ENCODE measurements at places on chromosomes 1 and 21.

- peak; percentile 35 for DNase-seq
These were observed 3.7 kb downstream of the OLIG2 start for GRCh38 chr21:33029385-33029921.

- no peak for DNase-seq
These were observed 6.6 kb downstream of the PGM1 start for GRCh38 chr1:63599799-63600198.

DNA sequence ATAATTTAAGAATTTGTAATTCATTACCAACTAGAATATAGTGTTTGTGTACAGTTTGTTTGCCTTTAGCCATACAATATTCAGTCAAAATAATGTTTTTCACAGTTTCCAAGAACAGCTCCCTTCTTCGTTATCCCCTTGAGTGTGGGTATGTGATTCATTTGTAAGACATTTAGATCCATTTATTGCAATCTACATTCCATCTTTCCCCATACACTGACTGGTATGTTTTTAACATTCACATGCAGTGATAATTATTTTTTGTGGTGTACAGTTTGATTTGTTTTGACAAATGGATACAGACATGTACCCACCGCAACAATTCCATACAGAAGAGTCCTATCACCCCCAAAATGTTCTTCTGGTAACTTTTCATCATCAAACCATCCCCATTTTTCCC, 589.1 kb upstream of the ADAMTS5 start:
- DNase-seq: no peak

- no peak for DNase-seq
These were observed 65.8 kb upstream of the BCL10 start for GRCh38 chr1:85342207-85342606.

DNA sequence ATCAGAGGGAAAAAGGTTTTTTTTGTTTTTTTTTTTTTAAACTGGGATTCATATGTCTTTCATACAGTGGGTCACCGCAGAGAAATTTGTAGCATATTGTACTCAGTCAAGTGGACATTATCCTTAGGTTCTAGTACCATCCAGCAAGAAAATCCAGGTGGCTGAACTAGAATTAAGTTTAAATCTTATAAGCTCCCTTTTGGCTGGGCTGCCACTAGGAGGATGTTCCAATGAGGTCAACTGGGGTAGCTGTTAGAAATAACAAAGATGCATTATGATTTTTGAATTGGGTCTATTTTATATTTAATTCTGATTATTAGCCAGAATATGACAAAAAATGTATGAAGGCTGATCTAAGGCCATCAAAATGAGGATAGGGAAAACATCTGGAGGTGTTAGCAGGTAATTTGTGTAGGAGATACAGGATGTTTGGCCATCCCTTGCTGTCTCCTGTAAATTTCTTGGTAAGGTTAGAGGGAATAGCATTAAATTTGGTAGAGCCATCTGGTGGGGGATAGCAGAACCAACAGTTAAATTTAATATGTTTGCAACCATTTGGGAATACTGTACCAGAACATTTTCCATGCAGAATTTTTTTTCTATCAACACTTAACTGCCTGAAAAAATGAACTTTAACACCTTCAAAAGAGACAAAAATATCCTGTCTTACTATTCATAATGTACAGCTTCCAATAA, 568.5 kb upstream of the B3GALT2 start:
- no peak for DNase-seq

DNA sequence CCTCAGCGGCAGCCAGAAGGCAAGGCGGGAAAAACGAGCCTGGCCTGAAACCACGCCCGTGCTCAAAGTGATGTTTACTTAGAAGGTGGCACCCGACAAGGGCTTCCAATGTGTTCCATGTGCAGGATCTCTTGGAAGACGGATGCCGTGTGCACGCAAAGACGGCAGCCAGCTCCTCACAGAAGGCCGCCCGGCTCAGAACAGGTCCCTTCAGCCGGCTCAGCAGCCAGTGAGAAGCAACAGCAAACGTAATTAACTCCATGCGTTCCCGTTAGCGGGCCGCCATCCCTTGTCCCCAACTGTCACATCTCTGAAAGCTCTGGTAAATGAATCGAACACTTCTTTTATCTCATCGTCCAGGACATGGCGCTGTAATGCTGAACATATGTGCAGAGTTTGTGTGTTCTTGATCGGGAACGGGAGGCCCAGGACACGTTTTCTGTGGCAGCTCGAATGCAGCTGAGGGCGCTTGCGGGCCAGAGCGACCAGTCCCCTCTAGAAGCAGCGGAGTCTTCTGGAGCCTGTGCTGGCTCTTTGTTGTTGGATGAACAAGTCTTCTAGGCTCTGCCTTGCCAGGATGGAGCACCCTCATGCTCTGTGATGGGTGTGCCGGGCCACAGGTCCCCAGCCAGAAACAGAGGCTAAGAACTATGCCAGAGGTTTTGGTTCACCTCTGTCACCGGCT, 94.6 kb upstream of the ARHGEF16 start:
- no peak for DNase-seq

DNA sequence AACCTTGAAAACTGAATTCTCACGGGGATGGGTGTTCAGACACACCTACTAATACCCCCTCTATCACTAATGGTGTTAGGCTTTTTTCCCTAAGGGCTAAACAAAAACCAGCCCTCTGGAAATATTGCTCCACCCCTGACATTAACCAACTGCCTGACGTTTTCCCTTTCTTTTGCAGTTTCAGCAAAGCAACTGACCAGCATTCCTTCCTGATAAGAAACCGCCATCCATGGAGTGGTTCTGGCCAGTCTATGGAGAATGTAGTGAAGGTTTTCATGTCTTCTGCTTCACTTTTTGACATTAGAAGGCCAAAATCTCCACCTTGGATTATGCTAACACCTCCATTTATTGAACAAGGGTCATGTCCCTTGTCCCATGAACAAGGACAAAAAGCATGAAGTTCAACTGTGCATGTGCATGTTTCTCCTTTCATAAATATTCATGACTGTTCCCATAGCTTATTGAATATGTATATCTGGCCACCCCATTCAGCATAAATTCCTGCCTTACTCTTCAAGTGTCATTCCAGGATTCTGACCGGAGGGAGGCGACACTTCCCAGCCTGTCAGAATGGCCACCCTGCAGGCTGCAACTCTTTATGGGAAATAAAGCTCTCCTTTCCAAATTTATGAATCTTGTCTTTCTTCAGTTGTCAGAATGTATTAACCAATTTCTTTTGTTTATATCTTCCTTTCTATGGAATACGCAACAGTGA, 314.3 kb downstream of the HHIPL2 start:
- no peak for DNase-seq

DNA sequence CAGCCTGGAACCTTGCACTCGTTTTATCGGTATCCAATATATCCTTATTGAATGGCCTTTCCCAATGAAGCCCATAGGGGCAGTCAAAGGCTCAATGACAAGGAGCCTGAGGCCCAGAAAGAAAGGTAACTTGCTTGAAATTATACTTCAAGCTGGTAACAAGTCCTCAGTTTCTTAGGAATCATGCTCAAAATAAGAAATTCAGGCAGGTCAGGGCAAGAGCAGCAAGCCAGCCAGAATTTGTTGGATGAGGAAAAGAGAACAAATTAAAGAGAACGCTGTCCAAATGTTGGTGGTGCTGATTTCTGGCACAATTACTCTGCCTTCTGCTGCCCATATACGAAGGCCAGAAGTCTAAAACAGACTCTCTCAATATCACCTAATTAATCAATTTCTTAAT, 77.6 kb downstream of the DDX20 start:
- DNase-seq: no peak

GRCh38 chr1:229064320-229065168, 206.4 kb upstream of the RAB4A start:
- DNase-seq: no peak

GRCh38 chr1:229410692-229411433, 23.0 kb downstream of the ACTA1 start:
- DNase-seq: peak; percentile 20

- DNase-seq: no peak
These were observed 176.7 kb downstream of the CAMTA1 start for GRCh38 chr1:6961905-6962477.

GRCh38 chr1:47872886-47873285, 124.3 kb downstream of the TRABD2B start:
- no peak for DNase-seq

DNA sequence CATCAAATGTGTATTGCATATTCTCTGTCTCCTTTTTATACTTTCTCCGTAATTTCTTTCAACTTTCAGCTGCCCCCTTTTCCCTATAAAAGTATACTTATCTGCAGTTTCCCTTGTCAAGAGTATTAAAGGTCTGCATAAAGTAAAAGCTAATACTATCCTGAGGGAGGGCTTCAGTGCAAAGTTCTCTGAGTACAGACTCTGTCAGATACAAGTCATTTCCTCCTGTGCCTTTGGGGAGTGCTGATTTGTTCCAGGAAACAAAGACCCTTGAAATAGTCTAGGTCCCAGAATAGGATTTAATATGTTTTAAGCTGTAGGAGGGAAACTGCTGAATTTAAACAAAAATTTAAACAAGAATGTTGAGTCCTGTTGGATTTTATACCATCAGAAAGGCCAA, 11.7 kb downstream of the GPR161 start:
- DNase-seq: no peak

GRCh38 chr1:32828341-32828740, 10.9 kb downstream of the S100PBP start:
- no peak for DNase-seq

DNA sequence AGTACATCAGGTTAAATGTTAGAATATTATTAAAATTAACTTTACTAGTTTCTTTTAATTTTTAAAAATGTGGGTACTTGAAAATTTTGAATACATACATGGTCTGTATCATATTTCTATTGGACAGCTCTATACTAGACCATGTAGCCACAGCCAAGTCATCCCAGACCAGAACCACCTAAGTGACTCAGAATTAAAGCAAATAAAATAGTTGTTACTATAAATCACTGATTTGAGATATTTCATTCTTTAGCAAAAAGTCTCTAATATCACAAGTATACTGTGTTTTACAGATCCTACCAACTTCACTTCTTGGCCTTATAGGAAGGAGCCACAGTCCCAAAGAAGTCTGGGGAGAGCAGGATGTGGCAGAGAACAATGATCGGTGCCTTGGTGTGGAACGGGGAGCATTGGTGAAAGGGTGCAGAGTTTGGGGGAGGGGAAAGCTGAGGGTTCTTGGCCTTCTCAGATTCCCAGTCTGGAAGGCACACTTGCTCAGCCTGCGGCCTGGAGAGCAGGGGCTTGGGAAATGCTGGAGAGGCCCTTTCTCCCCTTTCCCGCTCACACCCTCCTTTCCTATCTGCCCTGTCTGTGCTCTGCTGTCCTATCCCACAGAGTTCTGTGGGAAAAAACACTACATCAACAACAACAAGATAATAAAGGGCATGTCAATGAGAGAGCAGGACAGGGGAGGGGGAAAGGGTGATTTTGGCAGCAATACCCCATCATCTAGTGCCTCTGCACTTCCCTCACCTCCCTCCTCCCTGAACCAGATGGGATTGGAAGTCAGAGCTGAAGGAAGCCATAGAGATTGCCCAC, 122.1 kb downstream of the NGF start:
- DNase-seq: no peak

- DNase-seq: no peak
These were observed 69.0 kb downstream of the FAAP20 start for GRCh38 chr1:2125350-2126211.

DNA sequence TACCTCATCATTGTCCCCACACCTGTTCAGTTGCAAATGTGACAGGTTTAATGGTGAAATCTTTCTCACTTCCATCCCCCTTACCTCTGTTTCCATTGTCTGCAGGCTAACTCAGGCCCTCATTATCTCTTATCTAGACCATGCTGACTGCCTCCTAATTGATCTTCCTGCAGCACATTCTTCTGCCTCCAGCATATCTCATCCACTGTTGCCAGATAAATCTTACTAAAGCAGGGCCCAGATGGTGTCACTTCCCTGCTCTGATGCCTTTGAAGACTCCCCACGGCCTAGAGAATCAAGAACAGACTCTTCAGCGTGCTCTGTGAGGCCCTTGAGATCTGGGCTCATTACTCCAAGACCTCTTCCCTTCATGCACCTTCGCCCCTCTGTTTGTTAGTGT, 230.1 kb downstream of the DUSP10 start:
- DNase-seq: no peak

- DNase-seq: no peak
These were observed 59.6 kb downstream of the UCK2 start for GRCh38 chr1:165886983-165887382.

Measured in globus pallidus (tissue), 1 donor.